ENCODE measurements at places on chromosomes 4 and X.
A peak's percentile ranks its signal among the peaks of the same experiment; 100 is the strongest.

DNA sequence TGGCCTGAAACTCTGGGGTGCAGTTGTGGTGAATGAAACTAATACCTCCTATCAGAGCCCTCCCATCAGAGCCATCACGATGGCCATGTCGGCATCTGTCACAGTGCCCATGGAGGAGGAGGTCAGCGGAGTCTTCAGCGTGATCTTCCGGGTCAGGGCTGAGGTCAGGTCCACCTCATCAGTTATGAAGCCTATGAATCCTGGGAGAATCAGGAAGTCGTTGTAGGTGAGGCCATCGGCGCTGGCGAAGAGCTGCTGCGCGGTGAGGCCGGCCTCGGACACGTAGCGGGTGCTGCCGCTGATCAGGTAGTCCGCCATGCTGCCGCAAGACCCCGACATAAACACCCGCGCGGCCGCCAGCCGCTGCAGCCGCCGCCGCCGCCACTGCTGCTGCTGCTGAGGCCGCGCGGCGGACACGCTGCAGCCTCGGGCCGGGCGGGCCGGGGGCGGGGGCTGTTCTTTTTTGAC is 376.7 kb upstream of the MAOA start:
- peaks cover 5% of the 10 kb centered on the region for H3K4me1 ChIP-seq
- H3K27ac ChIP-seq = no peak overlapping the region
- H3K36me3 ChIP-seq = no peaks in the 10 kb centered on the region
- H3K4me3 ChIP-seq = peak overlapping the region; percentile 38
- no peaks in the 10 kb centered on the region for H3K27me3 ChIP-seq

DNA sequence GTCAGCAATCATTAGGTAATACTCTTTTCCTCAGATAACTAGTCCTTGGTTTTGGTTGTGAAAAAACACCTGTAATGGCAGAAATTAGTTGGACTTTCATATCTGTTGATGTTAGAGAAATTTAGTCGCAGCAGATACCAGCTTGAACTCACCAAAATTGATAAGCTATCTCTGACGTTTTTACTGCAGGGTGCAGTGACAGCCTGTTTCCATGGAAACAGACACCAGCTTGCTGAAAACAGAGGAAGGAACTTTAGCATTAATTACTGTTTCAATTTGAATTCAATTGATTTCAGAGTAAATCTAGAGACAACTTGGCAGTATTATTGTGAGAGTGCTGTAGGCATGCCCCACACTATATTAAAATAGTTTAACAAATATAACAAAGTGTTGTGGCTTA is 246.5 kb downstream of the PPP1R2C start:
- no peaks in the 10 kb centered on the region for H3K4me1 ChIP-seq
- no peak overlapping the region for H3K4me3 ChIP-seq
- H3K27ac ChIP-seq = no peak overlapping the region

GRCh38 chr4:148302416-148302815 is 139.8 kb downstream of the NR3C2 start:
- H3K27me3 ChIP-seq = no peaks in the 10 kb centered on the region
- no peak overlapping the region for H3K4me3 ChIP-seq
- no peak for DNase-seq
- no peaks in the 10 kb centered on the region for H3K36me3 ChIP-seq
- no peak overlapping the region for H3K27ac ChIP-seq

- no peaks in the 10 kb centered on the region for H3K4me1 ChIP-seq
- H3K27me3 ChIP-seq = no peaks in the 10 kb centered on the region
- H3K4me3 ChIP-seq = no peak overlapping the region
- no peak overlapping the region for H3K27ac ChIP-seq
- H3K36me3 ChIP-seq = no peaks in the 10 kb centered on the region
Observed at GRCh38 chr4:145881989-145882388, 56.6 kb downstream of the ZNF827 start.

GRCh38 chr4:33086331-33086925 is 2366.3 kb downstream of the PCDH7 start:
- H3K27ac ChIP-seq = no peak overlapping the region
- no peak overlapping the region for H3K4me3 ChIP-seq
- no peaks in the 10 kb centered on the region for H3K4me1 ChIP-seq
- no peaks in the 10 kb centered on the region for H3K36me3 ChIP-seq

- H3K4me3 ChIP-seq = no peak overlapping the region
- H3K27ac ChIP-seq = no peak overlapping the region
- no peaks in the 10 kb centered on the region for H3K27me3 ChIP-seq
- no peak for DNase-seq
- no peaks in the 10 kb centered on the region for H3K36me3 ChIP-seq
Observed at GRCh38 chrX:12378706-12379105, 240.4 kb downstream of the FRMPD4 start.

- H3K27me3 ChIP-seq = no peaks in the 10 kb centered on the region
- no peak for DNase-seq
- no peak overlapping the region for H3K27ac ChIP-seq
- H3K36me3 ChIP-seq = no peaks in the 10 kb centered on the region
- no peaks in the 10 kb centered on the region for H3K4me1 ChIP-seq
- no peak overlapping the region for H3K4me3 ChIP-seq
Observed at GRCh38 chrX:17656035-17656418, 81.3 kb upstream of the SCML1 start.

DNA sequence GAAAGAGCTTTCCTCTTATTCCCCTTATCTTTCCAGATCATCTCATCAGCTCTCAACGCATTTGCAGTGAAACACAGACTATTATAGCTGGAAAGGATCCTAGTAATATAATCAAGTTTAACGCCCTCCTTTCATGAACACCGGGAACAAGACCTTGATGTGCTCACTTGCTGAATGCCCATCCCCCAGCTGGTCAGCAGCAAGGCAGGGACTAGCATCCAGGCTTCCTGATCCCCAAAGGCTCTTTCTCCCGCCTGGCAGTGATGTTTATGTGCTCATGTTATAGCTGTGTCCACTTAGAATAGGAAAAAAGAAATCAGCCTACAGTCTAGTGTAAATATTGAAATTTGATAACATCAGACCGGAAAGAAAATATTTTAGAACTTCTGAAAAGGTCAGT is 24.6 kb downstream of the GPC4 start:
- no peaks in the 10 kb centered on the region for H3K27me3 ChIP-seq
- H3K4me1 ChIP-seq = no peaks in the 10 kb centered on the region
- no peak overlapping the region for H3K4me3 ChIP-seq
- H3K36me3 ChIP-seq = no peaks in the 10 kb centered on the region
- no peak for DNase-seq
- H3K27ac ChIP-seq = no peak overlapping the region

GRCh38 chrX:150450519-150451177 is 87.5 kb downstream of the MAMLD1 start:
- no peaks in the 10 kb centered on the region for H3K36me3 ChIP-seq
- no peak for DNase-seq
- H3K4me3 ChIP-seq = no peak overlapping the region
- no peaks in the 10 kb centered on the region for H3K4me1 ChIP-seq
- H3K27me3 ChIP-seq = no peaks in the 10 kb centered on the region

DNA sequence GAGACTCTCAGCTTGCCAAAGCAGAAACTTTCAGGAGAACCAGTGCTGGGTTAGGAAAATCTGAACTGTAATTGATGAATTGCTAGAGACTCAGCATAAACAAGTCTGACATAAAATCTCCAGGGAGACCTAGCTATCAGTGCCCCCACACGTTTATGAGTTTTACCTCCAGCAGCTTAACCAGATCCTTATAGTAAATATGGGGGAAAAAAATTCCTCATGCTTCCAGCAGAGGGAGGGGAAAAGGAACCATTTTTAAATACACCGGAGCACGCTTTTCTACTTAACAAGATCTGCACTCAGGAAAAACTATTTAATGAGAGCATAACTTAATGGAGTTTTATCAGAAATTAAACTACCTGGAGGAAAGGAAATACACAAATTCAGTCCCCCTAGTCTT is 1040.7 kb upstream of the INTU start:
- DNase-seq = no peak
- H3K4me3 ChIP-seq = no peak overlapping the region

GRCh38 chr4:179291657-179292056 is 1849.4 kb upstream of the AGA start:
- no peak overlapping the region for H3K27ac ChIP-seq
- no peaks in the 10 kb centered on the region for H3K4me1 ChIP-seq
- no peak for DNase-seq
- H3K27me3 ChIP-seq = no peaks in the 10 kb centered on the region
- no peak overlapping the region for H3K4me3 ChIP-seq

- H3K27me3 ChIP-seq = no peaks in the 10 kb centered on the region
- no peak overlapping the region for H3K4me3 ChIP-seq
- DNase-seq = no peak
Observed at GRCh38 chrX:154046031-154046781, 26.5 kb upstream of the IRAK1 start.

- DNase-seq = no peak
- H3K27me3 ChIP-seq = no peaks in the 10 kb centered on the region
- no peak overlapping the region for H3K4me3 ChIP-seq
- H3K4me1 ChIP-seq = peaks cover 7% of the 10 kb centered on the region
Observed at GRCh38 chr4:6901669-6902317, 7.8 kb upstream of the TBC1D14 start.

GRCh38 chr4:183244019-183244418 is 76.1 kb downstream of the CLDN22 start:
- no peak overlapping the region for H3K4me3 ChIP-seq
- DNase-seq = no peak
- no peak overlapping the region for H3K27ac ChIP-seq
- peaks cover 21% of the 10 kb centered on the region for H3K36me3 ChIP-seq

GRCh38 chr4:59969909-59970308 is 1230.2 kb upstream of the ADGRL3 start:
- H3K27me3 ChIP-seq = no peaks in the 10 kb centered on the region
- no peak overlapping the region for H3K4me3 ChIP-seq
- DNase-seq = no peak
- no peaks in the 10 kb centered on the region for H3K4me1 ChIP-seq
- H3K36me3 ChIP-seq = no peaks in the 10 kb centered on the region
- no peak overlapping the region for H3K27ac ChIP-seq

GRCh38 chr4:71867598-71867997 is 83.7 kb upstream of the GC start:
- no peak overlapping the region for H3K27ac ChIP-seq
- DNase-seq = no peak
- no peak overlapping the region for H3K4me3 ChIP-seq
- H3K4me1 ChIP-seq = no peaks in the 10 kb centered on the region
- no peaks in the 10 kb centered on the region for H3K27me3 ChIP-seq

DNA sequence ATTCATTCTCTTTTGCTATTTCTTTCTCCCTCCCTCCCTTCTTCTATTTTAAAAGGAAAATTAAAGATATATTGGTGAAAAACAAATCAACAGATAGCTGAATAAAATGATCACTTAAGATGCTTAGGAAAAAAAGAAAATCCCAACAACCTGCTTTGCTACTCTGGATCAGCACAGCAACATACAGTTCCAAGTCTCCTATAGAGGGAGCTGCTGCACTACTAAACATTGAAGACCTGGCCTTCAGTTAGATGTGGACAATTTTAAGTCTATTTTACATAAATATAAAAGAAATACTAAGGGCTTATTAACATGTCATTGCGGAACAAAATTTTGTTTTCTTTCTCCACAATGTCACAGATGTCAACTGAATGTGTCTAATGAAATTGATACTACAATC is 226.4 kb downstream of the MAGEB5 start:
- H3K27me3 ChIP-seq = no peaks in the 10 kb centered on the region

- peaks cover 26% of the 10 kb centered on the region for H3K27me3 ChIP-seq
- no peak for DNase-seq
- no peak overlapping the region for H3K27ac ChIP-seq
- no peak overlapping the region for H3K4me3 ChIP-seq
Observed at GRCh38 chr4:26181616-26182015, 139.2 kb upstream of the RBPJ start.

DNA sequence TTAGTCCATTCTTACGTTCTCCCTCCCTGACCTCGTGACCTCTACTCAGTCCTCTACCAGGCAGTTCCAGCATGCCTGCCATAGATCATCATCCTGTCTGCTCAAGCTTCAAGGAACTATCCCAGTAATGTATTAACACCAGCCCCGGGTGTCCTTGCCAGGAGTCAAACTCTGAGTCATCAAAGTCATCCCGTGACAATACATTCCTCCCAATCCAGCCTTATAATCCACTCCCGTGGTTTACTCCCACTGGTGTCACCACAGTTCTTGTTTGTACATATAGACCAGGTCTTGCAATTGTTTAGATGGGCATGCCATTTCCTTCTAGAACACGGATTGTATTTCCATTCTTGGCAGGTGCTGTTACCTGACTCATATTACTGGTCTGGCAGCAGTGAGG is 68.7 kb upstream of the TAB3 start:
- H3K36me3 ChIP-seq = no peaks in the 10 kb centered on the region
- no peaks in the 10 kb centered on the region for H3K27me3 ChIP-seq
- H3K4me3 ChIP-seq = no peak overlapping the region
- H3K27ac ChIP-seq = no peak overlapping the region

GRCh38 chr4:9792381-9792780 is 10.9 kb downstream of the DRD5 start:
- no peak overlapping the region for H3K27ac ChIP-seq
- no peaks in the 10 kb centered on the region for H3K4me1 ChIP-seq
- no peaks in the 10 kb centered on the region for H3K36me3 ChIP-seq

DNA sequence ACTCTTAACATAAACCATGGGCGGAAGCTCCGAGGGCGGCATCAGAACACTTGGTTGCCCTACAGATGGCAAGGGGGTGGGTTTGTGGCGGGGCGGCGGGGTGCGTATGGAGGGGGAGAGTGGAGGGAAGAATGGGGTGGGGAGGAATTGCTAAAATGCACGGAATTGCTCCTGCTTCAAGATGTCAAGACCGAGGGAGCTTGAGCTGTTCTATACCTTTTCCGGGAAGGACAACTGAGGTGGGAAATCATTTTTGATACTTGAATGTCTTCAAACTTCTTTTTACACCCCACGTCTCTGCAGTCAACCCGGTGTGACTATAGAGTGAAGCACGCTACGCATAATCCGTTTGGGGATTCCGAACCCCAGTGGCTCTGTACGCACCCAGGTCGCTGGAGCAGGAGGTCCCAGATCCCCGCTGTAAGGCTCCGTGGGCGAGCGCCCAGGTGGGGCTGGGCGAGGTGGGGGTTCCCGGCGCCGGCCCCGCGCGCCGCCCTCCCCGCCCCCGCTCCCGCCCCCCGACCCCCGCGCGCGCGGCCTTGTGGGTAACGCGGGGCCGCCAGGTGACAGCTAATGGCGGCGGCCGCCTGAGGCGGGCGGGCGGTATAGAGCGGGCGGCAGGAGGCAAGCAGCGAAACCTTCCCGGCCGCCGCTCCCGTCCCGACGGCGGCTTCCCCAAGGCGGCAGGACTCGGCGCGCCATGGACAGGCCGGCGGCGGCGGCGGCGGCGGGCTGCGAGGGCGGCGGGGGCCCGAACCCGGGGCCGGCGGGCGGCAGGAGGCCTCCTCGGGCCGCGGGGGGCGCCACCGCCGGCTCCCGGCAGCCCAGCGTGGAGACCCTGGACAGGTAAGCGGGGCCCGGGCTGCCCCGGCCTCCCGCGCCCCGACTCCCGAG is at the start of gene MTMR1:
Gene MTMR1 (plus strand): TSS at position 566 of the 894 bp plus-strand sequence. CDS start 135 bp downstream, at position 701.
- H3K4me3 ChIP-seq = peak within 1 kb of the TSS; percentile 50
- DNase-seq = peak; percentile 73
- peaks cover 11% of the 10 kb centered on the region for H3K4me1 ChIP-seq
- peak within 1 kb of the TSS; percentile 61 for H3K27ac ChIP-seq

All from K562 (cell line).